ENCODE measurements at places on chromosomes 4 and X.

DNA sequence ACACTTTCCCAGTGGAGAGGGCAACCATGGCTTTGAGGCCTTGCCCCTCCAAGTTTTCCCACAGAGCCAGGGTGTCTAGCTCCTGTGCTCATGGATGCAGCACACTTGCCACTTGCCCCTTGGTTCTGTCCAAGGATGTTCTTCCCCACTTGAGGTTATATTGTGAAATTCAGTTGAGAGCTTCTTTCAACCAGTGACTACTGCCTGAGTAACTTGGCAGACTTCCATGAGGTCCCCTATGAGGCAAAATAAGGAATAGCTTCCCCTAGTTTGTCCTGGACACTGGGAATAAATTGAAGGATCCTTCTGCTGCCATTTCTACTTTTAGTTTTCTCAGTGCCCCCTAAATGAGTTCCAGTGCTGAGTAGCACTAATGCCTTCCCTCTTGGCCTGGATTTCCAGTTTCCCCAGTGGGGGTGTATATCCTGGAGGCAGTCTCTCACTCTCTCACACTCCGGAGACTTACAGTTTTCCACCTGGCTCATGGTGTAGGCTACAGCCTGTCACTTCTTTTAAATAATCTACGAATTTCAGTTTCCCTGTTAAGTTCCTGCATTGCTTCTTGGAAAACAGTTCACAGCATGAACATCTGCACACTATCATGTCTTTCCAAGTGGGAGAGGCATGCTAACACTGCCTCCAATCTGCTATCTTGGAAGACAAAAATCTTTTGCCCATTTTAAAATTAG, 36.4 kb upstream of the ADH4 start:
- DNase-seq: no peak

DNA sequence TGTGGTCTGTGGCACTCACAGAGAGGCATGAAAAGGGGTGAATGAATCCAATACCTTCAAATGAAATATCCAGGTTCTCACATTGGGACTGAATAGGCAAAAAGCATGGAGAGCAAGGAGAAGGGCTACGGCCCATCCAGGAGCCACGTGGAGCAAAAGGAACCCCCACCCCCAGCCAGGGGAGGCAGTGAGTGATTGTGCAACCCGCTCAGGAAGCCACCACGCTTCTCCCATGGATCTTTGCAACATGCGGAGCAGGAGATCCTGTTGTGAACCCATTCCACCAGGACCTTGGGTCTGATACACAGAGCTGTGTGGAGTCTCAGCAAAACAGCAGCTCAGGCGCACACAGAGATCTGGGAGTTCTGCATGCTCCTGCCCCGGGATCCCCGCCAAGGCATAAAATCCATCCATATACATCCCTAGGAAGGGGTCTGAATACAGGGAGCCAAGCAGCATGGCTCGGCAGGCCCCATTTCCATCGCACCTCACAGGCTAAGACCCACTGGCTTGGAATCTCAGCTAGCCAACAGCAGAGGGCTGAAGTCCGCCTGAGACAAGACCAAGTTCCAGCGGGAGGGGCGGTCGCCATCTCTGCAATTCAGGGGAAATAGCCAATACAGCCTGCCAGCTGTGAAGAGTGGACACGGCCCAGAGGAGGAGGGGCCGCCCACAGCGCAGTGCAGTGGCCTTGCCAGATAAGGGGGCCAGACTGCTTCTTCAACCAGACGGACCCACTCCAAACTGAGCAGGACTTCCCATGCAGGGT, 80.2 kb downstream of the FGF16 start:
- no peak for DNase-seq

DNA sequence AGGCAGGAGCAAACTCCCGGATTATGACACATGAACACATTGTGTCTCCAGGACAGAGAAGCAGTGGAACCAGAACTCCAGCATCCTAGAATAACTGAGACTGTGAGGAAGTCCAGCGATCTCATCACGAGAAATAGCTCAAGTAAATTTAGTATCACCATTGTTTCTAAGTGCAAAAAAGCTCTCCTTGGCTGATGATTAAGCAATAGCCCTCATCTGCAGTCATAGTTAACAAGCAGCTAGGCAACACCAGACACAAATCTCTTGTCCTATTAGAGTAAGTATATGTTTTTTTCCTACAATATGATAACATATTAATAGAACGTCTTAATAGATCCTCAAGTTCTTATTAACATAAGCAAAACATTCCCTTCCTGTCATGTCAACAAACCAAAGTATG, 2.4 kb upstream of the CFAP299 start:
- no peak for DNase-seq

DNA sequence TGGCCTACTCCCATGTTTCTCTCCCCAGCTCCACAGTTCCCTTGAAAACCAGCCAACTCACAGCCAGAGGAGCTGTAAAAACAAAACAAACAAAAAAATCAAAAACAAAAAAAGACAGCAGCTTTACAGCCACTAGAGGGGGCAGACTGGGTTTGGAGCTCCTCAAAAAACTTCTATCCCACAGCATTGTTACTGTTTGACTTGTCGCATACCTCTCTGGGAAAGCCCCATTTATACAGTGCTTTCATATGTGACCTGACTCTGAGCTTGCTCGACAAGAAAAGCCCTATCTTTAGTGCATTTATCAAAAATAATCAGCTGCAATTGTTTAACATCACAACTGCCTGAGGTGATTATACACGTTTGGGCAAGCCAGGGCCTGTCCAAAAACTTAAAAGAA, 21.6 kb downstream of the TSPAN6 start:
- DNase-seq: no peak

- no peak for DNase-seq
Measured at GRCh38 chrX:17442898-17443297, 67.9 kb downstream of the NHS start.

GRCh38 chr4:170089668-170090351, at the start of gene AADAT:
Gene AADAT (minus strand): TSS chr4:170089956. CDS start chr4:170089690, 266 bp downstream.
- peak; percentile 32 for DNase-seq

DNA sequence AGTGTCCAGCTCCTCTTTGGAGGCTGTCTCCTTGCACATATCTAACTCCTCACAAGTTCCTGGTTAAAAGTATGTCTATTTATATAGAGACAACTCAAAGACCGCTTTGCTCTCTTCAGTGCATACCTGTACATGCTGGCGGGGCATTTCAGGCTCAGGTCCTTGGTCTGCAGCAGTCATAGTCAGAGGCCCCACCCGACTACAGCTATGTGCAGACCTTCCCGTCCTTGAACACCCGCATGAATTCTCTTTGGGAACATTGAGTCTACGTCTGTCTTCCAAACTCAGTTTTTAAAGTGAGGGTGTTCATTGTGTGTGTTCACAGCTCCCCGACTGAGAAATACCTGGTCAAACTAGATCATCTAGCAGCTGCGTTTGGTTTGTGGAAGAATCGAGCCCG, 4.2 kb downstream of the BCOR start:
- no peak for DNase-seq

- no peak for DNase-seq
Measured at GRCh38 chrX:103513067-103513466, 6.2 kb downstream of the RAB40A start.

DNA sequence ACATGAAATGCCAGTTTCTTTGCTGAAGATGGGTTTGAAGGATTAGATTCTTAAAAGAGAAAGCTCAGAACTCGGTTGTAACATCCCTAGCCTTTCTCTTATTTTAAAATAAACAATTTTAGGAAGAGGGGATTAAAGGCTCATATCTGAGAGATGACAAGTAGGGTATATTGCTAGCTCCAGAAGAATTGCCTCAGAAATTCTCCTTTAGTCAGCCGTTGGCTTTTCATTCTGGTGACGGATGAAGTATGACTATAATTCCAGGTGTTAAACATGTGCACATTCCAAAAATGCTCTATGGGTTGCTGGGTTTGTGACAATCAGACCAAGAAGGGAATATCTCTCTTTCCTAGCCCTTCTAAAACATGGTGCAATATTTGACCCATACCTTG, 17.8 kb downstream of the DKK2 start:
- DNase-seq: no peak

- peak; percentile 38 for DNase-seq
Measured at GRCh38 chr4:80362578-80363181, 27.1 kb downstream of the CFAP299 start.

DNA sequence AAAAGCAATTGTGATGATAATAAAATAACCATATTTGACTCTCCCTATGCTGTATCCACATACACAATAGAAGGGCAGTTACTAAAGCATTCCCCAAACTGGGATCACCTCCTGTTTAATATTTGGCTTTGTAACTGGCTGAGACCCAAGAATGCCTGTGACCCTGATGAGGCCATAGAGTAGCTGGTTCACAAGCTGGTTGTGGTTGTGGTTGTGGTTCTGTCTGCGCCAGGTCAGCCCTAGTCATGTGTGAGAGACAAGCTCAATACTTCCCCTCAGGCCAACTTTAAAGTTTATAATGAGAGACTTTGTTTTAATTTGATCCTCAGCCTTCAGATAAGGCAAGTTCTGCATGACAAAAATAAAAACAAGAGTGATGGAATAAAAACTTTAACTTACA, 209.9 kb downstream of the PARM1 start:
- DNase-seq: no peak

DNA sequence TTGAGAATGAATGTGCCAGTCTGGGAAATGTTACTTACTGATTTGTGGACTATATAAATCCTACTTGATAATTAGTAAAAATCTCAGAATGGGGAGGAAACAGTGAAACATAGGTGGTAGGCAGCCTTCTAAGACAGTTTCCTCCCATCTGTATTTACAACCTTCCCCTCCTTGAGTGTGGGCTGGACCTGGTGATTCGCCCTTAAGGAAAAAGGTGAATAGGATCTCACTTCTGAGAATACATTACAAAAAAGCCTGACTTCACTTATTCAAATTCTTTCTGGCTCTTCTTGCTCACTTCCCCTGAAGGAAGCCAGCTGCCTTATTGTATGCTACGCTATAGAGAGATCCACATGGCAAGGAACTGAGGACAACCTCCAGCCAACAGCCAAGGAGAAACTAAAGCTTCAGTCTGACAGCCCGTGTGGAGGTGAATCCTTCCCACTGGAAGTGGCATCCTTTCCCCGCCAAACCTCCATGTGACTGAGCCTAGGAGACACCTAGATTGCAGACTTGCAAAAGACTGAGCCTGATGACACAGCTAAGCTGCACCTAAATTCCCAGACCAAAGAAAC, 585.0 kb downstream of the STPG2 start:
- no peak for DNase-seq

- no peak for DNase-seq
Measured at GRCh38 chr4:80125252-80126177, 52.5 kb upstream of the ANTXR2 start.

DNA sequence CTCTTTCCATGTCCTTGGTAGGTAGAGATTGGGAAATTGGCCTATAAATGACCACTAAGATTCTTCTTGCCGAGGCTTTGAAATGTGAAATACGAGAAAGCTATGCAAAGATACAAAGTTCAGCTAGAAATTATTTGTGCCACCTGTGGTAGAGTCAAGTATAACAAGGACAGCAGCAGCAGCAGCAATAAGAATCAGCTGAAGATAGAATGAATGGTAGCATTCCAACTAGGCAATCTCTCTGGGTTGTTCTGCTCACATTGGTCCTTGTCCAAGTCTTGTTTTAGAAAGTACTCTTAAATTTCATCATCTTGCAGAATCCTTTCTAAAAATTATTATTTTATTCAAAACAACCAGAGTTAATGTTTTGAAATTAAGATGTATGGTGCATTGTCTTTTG, 67.8 kb upstream of the PCDH10 start:
- no peak for DNase-seq

DNA sequence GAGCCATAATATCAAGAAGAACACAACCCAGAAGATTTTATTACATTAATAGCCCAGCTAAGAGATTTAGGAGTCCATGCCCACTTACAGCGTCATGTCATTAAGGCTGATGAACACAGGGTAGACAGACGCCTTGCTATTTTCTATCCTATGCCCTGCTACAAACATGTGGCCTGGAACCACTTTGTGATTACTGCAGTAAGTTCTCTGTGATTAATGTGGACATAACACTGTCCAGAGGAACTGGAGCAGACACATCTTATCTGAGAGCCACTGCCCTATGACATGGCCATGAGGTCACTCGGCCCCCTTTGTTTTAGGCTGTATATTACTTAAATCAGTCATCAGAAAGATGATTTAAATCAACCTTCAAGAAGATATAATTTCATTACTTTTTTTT, 211.7 kb downstream of the MAML3 start:
- DNase-seq: no peak

DNA sequence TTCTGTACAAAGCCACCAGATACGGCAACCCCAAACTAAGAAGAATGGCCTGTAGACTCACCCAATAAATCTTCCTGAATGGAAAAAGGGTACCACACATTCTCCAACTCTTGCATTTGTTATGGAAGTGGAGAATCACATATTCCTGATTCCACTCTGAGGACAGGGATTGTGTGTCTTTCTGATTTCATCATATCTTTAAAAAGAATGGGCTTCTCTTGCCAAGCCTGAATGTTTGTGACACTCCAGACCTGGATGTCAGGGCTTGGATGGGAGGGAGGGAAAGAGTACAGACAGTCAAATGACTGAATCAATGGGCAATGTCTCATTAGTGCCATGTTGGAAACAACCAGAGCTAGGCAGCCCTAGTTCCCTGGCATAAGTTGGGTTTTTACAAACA, 77.4 kb downstream of the PLAC1 start:
- DNase-seq: no peak

DNA sequence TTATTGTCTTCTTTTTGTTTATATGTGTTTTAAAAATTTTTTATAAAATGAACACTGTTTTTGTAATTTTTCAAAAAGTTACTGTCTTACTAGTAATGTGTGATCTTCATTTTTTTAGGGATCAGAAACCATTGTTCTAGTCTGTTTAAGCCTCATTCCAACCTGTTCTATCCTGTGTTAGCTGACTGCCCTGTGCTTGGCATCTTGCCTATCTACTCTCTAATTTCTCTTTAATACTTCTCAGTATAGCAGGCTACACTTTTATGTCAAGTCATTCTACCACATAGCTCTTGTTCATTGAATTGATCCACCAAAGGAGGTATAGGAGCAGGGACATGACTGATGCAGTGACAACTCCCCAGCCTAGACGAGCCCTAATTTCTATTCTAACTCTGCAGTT, 70.2 kb upstream of the PLS3 start:
- no peak for DNase-seq

GRCh38 chr4:113524096-113524495, 237.4 kb downstream of the CAMK2D start:
- DNase-seq: no peak

DNA sequence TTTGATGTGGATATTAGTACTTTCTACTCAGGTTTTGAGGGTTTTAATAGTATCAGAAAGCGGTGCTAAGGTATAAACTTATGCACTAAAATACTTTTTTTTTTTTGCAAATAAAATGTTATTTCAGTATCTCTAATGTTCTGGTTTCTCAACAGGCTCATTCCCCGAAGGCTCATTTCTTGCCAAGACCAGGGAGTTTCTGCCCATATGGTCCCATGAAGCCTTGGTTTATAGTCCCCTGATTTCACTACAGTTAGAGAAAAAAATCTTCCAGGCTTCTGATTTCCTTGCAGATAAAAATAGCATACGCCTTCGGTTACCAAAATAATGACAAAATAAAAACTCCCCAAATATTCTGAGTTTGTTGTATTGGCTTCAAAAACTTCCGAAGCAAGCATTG, 814.2 kb upstream of the PABPC4L start:
- DNase-seq: no peak

- DNase-seq: peak; percentile 8
Measured at GRCh38 chr4:2583517-2583916, 47.1 kb downstream of the FAM193A start.

All from activated T-cell treated with anti-CD3 and anti-CD28 coated beads, Interleukin-2, amount 50 U/mL, for 24 hours (primary cell).